ENCODE measurements at places on chromosomes 1 and 21. TPM values are rescaled to one million over a fixed set of nuclear protein-coding genes. Genes with fewer than 3 reads are reported as not detected.

- no peak for DNase-seq
Observed at GRCh38 chr21:42120101-42120902, 49.2 kb downstream of the UMODL1 start.

GRCh38 chr1:18100060-18100459 is 7.5 kb upstream of the IGSF21 start:
- no peak for DNase-seq

DNA sequence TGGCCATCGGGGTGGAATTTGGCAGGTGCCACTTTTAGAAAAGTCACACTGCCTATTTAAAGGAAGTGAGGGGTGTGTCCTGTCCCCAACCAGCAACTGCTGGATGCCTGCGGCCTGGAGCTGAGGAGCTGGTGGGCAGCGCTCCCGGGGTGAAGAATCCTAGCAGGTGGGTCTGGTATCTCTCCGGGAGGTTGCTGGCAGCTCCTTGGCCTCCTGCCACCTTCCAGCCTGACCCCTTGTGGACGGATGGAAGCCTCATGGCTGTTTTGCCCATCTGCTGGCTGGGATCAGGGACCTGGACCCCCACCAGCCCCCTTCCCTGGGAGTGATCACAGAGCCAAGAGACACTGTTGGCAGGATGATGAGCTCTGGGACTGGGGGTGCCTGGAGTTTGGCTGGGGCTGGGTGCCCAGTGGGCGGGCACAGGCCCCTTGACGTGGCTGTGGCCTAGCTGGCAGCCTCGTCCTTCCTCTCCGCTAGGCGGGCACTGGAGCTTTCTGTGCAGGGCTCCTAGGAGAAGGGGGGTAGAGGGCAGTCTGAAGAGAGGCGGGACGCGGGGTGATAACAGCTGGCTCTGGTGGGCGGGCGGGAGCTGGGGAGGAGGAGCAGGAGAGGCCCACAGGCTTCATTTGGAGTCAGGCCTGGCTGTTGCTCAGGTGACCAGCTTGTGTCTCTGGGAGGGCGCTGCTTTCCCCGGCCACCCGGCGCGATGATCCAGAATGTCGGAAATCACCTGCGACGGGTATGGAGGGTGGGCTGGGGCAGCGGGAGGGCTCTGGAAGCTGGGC is at the start of gene ACOT11:
TSS of gene ACOT11 (plus strand) at position 628 of the 788 bp plus-strand sequence. CDS start at position 710, 82 bp downstream.
- no peak for DNase-seq

DNA sequence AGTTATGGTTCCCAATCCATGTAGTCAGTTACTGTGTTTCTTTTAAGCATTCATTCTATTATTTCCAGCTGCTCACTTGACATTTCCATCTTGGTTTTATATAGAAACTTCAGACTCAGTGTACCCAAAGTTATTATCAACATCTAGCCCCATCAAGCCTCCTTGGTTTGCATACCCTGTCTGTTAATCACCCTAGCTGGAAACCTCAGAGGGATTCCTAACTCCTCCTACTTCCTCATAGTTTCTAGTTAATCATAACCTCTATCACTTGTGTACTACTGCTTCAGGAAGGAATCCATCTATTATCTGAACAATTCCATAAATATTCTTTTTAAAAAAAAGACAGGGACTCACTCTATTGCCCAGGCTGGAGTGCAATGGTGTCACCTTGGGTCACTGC is 293.3 kb downstream of the SDCCAG8 start:
- DNase-seq, result no peak

DNA sequence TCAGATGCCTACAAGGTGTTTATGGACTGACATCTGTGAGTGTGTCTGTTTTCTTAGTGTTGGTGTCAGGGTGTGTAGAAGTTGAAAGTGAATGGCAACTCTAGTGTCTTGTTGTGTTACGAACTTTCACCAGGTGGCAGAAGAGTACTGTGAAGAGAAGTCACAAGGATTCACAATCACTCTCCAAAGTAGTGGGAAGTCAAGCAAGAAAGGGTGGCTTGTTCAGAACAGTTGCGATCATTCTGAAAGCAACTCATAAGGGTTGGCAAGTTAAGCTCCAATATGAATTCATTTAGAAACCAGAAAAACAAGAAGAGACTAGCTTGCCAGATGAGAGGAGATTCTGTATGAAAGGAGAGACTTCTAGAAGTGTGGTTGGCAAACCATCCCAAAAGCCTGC is 86.1 kb downstream of the FASLG start:
- peak; percentile 82 for DNase-seq

DNA sequence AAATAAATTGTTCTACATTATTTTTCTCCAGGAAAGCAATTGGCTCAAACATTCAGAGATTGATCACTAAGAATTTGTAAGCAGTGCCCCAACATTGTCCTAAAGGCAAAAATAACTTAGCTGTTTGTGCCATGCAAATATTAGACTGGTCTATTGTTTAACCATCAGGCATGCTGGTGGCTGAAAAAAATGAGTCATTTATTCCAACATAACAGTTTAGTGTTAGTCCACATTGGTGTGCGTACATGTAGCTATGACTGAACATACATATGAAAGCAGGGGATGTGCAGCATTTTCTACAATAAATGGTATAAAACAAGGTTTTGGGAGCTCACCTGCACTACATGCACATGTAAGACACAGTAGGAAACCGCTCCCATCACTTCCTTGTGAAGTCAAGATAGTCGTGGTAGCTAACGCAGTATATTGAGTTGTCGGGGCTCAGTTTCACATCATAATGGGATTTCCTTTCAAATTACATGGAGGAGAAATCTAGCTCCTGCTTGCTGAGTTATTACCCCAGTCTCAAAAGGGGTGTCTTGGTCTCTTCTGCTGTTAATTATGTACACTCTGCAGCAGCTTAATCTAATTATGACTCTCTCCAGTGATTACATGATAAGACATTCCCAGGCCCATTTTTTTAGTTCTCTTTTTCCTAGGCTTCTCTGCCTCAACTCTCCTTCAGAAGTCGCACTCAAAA is 199.4 kb downstream of the LYPLAL1 start:
- no peak for DNase-seq

GRCh38 chr1:112304612-112305011 is 91.4 kb upstream of the CTTNBP2NL start:
- no peak for DNase-seq

- DNase-seq, result no peak
Observed at GRCh38 chr1:34176830-34177603, at the start of gene C1orf94. Gene C1orf94 (plus strand): TSS chr1:34176907. CDS start chr1:34177790, 883 bp downstream.

DNA sequence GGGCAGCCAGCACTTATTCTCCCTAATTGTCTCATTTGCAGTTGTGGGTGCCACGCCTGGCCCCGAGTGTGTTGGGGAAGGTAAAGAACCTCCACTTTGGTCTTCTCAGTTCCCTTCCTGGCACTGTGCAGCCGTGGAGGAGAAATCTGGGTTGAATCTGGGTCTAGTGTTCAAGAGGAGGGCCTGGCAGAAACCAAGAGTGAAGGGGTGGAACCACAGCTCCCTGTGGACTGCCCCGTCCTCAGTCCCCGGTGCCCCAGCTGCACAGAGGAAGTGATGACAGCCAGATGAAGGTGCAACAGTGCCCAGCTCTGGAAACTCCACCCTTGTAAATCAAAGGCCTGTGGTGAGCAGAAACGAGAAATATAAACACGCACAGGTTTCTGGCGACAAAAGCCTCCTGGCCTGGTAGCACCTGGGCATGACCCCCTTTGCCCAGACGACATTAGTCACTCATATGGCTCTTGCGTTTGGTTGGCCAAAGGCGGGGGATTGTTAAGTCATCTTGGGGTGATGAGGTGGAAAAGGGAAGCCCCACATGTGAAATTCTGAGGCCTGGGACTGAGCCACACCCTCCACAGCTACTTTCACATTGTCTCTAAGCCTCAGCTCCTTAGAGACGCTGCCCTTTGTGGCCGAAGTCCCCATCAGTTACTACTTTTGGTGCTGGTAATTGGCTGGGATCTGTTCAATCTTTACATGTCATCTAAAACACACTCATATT is 4.2 kb upstream of the ECE1 start:
- DNase-seq, result no peak

DNA sequence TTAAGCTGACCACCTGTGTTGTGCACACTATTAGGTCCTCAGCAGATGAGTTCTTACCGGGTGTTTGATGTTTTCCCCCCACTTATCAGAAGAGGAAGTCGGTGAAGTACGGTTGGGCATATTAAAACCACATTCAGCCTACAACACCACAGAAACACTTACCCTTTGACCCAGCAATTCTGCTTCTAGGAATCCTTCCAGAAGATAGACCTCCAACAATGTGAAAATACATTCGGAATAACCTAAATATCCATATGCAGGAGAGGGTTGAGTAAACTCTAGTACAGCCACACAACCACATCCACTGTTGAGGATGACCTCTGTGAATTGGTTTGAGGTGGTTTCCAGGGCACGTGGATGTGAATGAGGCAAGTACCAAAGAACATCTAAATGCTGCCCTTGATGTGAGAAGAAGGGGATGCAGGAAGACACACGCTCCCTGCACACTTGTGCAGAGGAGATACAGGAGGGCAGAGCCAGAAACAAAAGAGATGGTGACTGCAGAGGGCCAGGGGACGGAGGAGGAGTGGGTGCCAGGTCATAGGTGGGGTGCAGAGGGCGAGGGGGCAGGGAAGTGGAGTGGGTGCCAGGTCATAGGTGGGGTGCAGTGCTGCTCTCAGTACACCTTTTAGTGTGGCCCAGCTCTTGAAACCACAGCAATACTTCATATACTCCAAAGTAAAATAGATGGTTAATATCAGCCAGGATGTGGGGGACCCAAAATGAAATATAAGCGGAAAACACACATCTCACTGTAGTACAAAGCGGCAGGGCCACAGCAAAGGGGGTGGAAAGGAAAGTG is 12.8 kb downstream of the ADARB1 start:
- no peak for DNase-seq

- peak; percentile 6 for DNase-seq
Observed at GRCh38 chr1:53685272-53686051, 53.5 kb downstream of the GLIS1 start.

CNR2 gene
- not detected for total RNA-seq

S100A14 gene
- total RNA-seq, result not detected

DNA sequence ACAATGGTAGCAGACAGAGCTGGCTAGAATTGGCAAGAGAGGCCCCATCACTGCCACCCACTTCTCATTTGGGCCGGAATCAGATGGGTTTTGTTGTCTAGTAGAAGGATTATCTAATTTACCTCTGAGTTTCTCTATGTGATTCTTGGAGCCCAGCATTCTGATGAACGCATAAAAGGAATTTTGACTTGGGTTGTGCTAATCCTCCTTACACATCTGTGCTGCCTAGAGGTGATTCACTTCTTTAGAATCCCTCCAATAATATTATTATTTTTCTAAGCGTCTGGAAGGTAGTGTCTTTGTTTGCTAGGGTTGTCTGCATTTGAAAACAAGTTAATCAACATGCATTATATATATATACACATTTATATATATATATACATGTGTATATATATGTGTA is 118.1 kb downstream of the RUNX1 start:
- DNase-seq, result no peak

DNA sequence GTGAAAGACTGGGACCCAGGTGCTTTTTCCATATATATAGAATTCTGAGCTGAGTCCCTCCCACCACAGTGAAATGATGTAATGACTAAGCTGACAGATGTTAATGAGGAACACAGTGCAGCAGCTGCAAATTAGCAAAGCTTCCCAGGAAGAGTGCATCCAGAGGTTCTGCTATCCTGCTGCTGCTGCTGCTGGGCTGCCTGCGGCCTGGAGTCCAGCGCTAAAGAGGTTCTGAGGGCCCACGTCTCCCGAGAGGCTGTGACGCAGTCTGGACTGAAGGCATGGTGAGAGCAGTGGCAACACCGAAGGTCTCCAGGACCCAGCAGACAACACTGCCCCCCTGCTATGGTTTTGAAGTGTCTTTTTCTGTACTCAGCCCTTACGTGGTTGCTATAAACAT is 63.9 kb downstream of the URB2 start:
- DNase-seq, result no peak

DNA sequence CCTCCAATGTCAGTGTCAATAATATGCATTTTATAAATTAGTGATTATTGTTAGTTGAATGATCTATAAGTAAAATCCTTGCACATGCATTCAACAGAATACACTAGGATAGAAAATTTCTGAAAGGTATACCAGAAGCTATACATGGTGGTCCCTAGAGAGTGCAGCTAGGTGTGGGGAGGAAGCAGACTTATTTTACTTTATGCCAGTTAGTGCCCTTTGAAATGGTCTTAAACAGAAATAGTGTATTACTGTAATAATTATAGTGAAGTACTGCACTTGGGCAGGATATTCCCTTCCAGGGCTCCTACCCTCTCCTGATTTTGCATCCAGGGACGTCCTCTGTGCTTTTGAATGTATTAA is 23.2 kb upstream of the WDR26 start:
- no peak for DNase-seq

DNA sequence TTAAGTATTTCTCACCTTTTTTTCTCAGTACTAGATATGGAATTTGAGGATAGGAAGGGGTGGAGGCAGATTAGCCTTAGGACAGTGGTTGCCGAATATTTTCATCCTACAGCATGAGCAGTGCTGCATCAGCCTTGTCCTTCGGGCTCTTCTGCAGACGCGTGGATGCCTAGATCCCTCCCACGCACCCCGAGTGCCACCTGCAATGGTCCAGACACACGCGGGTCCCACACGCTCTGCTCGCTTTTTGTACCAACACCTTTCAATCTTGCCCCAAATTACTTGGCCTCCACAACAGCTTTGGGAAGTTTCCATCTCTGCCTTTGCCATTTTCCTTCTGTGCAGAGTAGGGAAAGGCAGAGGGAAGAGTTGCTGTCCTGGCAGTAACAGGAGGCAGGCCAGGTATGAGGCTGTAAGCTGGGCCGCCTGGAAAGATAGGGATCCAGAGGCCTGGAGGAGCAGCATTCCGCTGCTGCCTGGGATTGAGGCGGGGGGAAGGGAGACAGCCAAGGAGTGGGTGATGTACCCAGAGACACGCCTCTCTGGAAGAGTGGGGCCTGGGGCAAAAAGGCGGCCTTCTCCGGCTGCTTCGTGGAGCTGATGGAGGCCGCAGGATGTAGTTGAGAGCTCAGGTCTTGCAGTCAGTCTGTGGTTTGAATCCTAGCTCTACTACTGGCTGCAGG is 467.7 kb downstream of the KIF26B start:
- no peak for DNase-seq

DNA sequence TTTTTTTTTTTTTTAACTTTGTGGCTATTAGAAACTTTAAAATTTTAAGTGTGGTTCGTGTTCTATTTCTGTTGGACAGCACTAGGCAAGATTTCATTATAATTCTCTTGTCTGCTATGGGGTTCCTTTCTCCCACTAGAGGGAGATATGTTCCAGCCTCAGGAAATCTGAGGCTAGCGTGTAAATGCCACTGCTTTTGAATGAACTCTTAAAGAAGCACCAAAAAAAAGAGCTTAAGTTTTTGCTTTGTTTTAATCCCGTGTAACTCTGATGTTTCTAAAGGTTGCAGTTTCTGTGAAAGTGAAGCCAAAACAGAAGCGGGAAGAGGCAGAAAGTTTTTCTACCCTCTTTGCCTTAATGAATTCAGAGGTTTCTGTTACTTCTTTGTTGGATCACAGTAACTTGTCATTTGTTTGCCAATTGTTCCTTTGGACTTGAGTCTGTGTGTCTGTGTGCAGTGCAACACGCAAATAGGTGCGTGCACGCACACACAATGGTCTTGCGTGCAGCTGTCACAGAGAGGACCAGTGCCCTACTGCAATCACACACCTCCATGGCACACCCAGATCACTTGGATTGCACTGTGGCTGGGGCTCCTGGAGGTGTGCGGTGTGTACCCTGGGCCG is 32.3 kb downstream of the HHAT start:
- DNase-seq, result peak; percentile 49

All from endothelial cell of umbilical vein (primary cell).